Fibroblast of pulmonary artery (primary cell): ENCODE measurements at places on chromosomes 3 and 15.

DNA sequence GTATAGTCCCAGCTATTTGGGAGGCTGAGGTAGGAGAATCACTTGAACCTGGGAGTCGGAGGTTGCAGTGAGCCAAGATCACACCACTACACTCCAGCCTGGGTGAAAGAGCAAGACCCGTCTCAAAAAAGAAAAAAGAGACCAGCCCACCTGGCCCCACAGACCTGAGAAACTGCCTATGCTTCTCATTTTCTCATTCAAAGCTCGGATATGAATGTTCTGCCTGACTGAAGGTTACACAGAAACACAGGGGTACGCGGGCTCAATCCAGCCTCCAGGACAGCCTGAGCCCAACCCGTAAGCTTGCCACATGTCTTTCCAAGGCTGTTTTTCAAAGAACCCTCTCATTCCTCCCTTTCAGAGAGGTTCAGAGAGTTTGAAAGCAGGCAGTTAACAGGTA, 9.7 kb upstream of the LRRC15 start:
- no peak for DNase-seq

- DNase-seq = no peak
Measured at GRCh38 chr3:18778598-18778997, 353.5 kb upstream of the SATB1 start.

GRCh38 chr15:43939070-43939469, 112.3 kb downstream of the WDR76 start:
- DNase-seq = peak; percentile 53

- no peak for DNase-seq
Measured at GRCh38 chr3:138135833-138136194, 3.6 kb upstream of the A4GNT start.

- DNase-seq = no peak
Measured at GRCh38 chr3:80519436-80519835, 751.6 kb upstream of the ROBO1 start.

- no peak for DNase-seq
Measured at GRCh38 chr3:191431160-191431822, 29.7 kb upstream of the PYDC2 start.

GRCh38 chr3:172186607-172187006, 147.2 kb downstream of the FNDC3B start:
- no peak for DNase-seq

- DNase-seq = peak; percentile 82
Measured at GRCh38 chr15:71011503-71012155, 103.6 kb upstream of the THSD4 start.

- peak; percentile 25 for DNase-seq
Measured at GRCh38 chr3:196726788-196727675, 12.6 kb upstream of the PAK2 start.

DNA sequence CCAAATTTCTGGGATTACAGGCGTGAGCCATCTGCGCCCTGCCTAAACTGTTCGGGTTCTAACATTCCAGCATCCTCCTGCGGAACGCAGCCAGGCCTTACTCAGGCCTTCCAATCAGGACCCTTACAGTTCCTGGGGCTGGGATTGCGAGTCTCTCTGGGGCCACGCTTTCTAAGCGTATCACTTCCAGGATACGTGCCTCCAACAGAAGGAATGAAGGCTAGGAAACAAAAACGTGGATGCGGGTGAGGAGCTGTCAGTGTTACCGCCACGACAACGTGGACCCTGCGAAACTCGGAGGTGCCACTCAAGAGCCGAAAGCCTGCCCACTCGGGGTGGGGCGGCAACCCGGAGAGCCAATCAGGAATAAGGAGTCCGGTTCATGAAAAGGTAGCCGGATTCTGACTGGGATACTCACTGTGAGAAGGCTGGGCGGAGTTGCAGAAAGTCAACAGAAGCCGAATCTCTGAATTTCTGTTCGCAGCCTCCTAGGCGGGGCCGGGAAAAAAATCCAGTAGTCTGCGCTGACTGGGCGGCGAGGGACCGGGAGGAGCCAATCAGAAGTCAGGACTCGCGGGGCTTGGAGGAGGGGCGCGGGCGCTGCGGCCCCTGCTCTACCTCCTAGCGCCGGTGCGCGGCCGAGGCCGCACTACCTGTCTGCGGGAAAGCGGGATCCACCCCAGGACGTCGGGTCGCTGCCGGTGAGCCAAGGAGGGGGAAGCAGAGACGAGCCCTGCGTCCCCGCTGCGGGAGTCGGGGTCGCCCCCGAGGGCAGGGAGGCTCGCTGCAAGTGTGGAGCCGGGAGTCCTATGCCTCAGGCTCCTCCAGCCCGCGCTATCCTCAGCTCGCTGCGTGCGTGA, at the start of gene HYKK:
HYKK (plus strand) TSS at position 607 of the 860 bp plus-strand sequence. CDS start 5,512 bp downstream, outside the sequence.
- peak; percentile 97 for DNase-seq

GRCh38 chr15:70505936-70506912, 257.1 kb downstream of the UACA start:
- no peak for DNase-seq

- no peak for DNase-seq
Measured at GRCh38 chr3:38264353-38264771, 1.2 kb upstream of the SLC22A13 start.

DNA sequence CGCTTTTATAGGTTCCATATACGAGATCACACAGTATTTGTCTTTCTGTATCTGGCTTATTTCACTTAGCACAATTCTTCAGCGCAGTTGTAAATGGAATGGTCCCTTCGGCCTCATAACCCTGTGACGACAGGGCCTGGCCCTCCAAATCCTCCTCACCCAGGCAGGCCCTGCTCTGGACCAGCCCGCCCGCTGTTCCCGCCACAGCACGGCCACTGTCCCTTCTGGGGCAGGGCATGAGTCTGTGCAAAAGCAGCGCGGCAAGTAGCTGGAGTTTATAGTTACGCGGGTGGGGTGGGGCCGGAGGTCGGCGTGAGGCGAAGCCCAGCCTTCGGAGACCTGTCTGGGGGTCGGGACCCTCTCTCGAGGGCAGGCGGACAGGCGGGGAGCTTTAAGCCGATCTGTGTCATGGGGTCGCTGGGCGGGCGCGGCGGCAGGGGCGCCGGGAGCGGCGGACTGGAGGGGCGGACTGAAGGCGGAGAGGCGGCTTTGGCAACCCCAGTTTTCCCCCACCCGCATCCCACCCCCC, 543 bp downstream of the ARPIN start:
- DNase-seq = peak; percentile 12

- no peak for DNase-seq
Measured at GRCh38 chr15:81530271-81530691, 156.3 kb upstream of the TMC3 start.

- no peak for DNase-seq
Measured at GRCh38 chr3:62241279-62241678, 132.1 kb downstream of the FEZF2 start.

GRCh38 chr3:36812240-36812639, 47.9 kb upstream of the DCLK3 start:
- no peak for DNase-seq

DNA sequence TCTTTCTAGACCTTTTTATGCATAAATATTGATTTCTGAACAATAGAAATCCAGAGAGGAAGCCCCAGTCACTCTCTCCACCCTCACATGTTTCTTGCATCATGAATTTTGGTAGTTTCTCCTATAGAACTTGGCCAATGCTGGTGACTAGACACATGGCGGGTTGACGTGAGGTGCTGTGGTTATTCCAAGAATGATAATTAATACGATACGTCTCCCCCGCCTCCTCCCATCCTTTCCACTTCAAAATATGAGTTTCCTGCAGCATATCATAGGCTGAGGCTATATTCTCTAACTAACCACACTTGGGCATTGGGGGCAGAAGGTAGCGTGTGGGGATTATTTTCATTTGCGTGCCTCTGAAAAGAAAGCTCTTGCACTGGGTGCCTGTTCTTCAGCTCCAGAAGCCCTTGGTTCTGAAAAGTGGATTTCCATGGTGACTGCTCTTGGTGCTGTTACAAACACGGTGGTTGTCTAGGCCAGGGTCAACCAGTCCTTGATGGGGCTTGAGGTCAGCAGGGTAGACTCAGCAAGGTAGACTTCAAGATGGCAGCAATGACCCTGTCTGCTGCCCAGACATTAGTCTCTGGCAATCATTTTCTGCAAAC, 5.3 kb downstream of the TNFSF10 start:
- no peak for DNase-seq

DNA sequence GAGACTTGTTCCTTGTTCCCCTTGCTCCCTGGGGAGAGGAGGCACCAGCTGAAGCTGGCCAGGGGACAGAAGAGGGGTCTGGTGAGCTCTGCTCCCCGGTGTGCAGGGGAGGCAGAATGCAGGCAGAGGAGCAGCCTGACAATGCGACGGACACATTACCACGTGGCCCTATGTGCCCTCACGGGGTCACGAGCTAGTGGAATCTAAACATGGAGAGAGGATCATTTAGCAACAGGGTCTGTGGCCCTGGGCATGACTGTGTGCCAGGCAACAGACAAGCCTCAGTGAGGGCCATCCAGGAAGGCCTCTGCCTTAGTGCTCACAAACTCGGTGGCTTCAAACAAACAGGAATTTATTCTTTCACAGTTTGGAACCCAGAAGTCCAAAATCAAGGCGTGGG, 8.5 kb upstream of the MUC4 start:
- DNase-seq = no peak

- no peak for DNase-seq
Measured at GRCh38 chr3:123378409-123378915, 70.4 kb downstream of the ADCY5 start.

GRCh38 chr3:64530434-64531049, 157.3 kb downstream of the ADAMTS9 start:
- DNase-seq = peak; percentile 68

GRCh38 chr15:60822403-60822802, 343.5 kb upstream of the ICE2 start:
- DNase-seq = no peak

GRCh38 chr3:67017211-67017610, 19.1 kb downstream of the KBTBD8 start:
- DNase-seq = peak; percentile 52

DNA sequence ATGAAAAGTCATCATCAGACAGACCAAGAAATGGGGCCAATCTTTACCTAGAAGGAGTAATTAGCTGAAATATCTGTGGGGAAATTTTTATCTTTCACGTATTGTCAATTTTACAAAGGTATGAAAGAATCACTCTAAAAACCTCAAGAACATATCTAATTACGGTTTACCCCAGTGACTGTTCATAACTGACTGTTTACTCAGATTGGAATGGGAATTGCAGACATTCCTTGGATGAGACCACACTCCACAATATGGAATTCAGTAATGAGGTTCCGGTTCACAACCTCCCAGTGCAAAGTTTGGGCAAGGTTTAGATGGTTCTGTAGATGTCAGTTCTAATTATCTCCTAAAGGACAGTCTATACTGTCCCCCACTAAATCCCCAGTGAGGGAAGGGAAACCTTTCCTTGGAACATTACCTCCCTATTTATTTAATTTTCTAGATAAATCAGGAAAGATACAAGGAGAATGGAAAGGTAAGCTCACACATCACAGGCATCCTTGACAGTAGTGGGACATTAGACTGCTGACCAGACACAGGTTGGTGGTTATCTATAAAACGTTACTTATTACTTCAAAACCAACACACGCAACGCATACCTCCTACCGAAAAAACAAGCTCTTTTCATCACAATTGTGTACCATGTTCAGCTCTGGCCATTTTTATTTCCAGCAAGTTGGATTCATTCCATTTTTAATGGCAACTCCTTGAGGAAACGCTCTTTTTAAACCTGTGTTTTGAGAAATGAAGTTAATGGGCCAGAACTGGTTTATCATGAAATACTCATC, 129.9 kb downstream of the RORA start:
- DNase-seq = no peak
